ENCODE measurements at places on chromosomes 3 and 15. TPM values are rescaled to one million over a fixed set of nuclear protein-coding genes. Genes with fewer than 3 reads are reported as not detected.

RUVBL1 gene
- total RNA-seq, result 105 TPM

GOLGA8S gene
- total RNA-seq, result 0.09 TPM

PCLAF gene
- 167 TPM for total RNA-seq

TAMM41 gene
- 30.7 TPM for total RNA-seq

SCN11A gene
- total RNA-seq, result not detected

CYP8B1 gene
- not detected for total RNA-seq

SLC28A2 gene
- total RNA-seq, result not detected

CEP97 gene
- 5.2 TPM for total RNA-seq

WHAMM gene
- 6.6 TPM for total RNA-seq

STAB1 gene
- total RNA-seq, result not detected

CATSPER2 gene
- 0.80 TPM for total RNA-seq

GALK2 gene
- 18.1 TPM for total RNA-seq

UBE2E2 gene
- 23.3 TPM for total RNA-seq

GOLGA8Q gene
- 0.25 TPM for total RNA-seq

Measured in A549 treated with RU486 at 1 μM for 4 hours (cell line).